ENCODE measurements at places on chromosomes 6 and 20. TPM values are rescaled to one million over a fixed set of nuclear protein-coding genes. Genes with fewer than 3 reads are reported as not detected.

SUPT3H gene
- 23.1 TPM for total RNA-seq

EDN1 gene
- 1.2 TPM for total RNA-seq

HSPA12B gene
- 7.4 TPM for total RNA-seq

GTSF1L gene
- not detected for total RNA-seq

COMMD7 gene
- total RNA-seq, result 26.3 TPM

SMIM8 gene
- total RNA-seq, result 12.6 TPM

DNA sequence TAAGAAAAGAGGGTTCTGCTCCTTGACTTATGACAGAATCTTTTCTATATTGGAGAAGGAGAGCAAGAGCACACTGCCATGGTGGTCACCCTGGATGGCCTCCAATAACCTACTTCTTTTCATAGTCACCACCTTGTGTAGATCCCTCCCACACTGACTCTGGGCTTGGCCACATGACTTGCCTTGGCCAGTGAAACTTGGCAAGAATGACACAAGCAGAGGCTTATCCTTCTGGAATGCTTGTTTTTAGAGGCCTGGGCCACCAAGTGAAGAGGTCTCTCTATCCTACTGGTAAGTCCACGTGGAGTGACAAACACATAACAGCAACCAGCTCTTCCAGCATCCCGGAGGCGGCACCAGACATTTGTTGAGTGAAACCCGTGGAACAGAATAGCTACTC, 349.4 kb upstream of the JARID2 start:
- no peak overlapping the region for H3K27ac ChIP-seq
- no peak overlapping the region for H3K4me3 ChIP-seq
- no peak for DNase-seq
- H3K4me1 ChIP-seq, result no peaks in the 10 kb centered on the region
- no peaks in the 10 kb centered on the region for H3K27me3 ChIP-seq

DNA sequence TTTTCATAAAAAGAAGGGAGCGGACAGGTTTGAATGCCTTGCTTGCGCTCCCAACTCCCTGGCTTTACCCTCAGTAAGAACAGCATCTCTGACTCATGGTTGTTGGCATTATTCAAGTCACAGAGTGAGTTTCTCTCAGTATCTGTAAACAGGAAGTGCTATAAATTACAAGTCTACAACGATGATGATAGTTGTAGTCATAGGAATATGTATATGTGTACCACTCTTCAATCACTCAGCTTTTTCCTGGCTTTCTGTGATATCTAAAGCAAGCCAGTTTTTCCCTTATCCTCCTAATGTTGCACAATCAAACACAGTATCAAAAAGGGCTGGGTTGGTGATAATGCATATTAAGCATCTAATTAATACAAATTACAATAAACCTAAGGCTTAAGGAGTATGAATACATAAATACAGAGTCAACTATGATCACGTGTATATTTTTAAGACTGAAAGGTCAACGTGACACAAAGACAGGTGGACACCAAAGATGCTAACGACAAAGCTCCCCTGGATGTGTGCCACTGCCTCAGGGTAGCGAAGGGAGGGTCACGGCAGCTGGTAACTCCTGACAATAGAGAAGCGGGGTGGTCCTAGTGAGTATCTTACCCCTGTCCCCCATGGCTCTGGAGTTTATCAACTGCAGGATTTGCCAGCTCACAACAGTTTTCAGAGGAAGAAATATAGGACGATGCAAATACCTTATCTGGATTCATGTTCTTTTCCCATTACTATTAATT, 202.8 kb downstream of the BTBD9 start:
- H3K27ac ChIP-seq, result no peak overlapping the region
- no peaks in the 10 kb centered on the region for H3K36me3 ChIP-seq
- no peak for DNase-seq
- no peaks in the 10 kb centered on the region for H3K27me3 ChIP-seq

DNA sequence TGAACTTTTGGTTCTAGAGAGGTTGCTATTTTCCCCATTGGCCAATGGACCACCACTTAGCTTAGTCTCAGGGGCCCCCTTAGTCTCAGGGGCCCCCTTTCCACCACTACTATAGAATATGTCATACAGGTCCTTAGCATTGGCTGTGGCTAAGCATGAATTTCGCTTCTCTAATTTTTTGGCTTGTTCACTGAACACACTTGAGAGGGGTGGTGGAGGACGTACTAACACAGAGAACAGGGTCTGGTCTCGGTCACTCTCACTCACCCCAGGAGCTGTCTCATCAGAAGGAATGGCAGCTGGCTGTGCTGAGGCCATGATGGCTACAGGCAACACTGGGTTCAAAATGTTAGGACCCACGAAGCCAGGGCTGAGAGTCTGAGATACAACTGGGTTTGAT, 30.3 kb downstream of the ZNF318 start:
- no peaks in the 10 kb centered on the region for H3K4me1 ChIP-seq
- DNase-seq, result no peak
- no peak overlapping the region for H3K27ac ChIP-seq
- H3K4me3 ChIP-seq, result no peak overlapping the region
- no peaks in the 10 kb centered on the region for H3K36me3 ChIP-seq
- no peaks in the 10 kb centered on the region for H3K27me3 ChIP-seq

- H3K4me3 ChIP-seq, result no peak overlapping the region
- no peaks in the 10 kb centered on the region for H3K4me1 ChIP-seq
- no peak overlapping the region for H3K27ac ChIP-seq
- no peak for DNase-seq
- H3K27me3 ChIP-seq, result no peaks in the 10 kb centered on the region
- no peaks in the 10 kb centered on the region for H3K36me3 ChIP-seq
Measured at GRCh38 chr20:20425823-20426654, 58.1 kb downstream of the INSM1 start.

DNA sequence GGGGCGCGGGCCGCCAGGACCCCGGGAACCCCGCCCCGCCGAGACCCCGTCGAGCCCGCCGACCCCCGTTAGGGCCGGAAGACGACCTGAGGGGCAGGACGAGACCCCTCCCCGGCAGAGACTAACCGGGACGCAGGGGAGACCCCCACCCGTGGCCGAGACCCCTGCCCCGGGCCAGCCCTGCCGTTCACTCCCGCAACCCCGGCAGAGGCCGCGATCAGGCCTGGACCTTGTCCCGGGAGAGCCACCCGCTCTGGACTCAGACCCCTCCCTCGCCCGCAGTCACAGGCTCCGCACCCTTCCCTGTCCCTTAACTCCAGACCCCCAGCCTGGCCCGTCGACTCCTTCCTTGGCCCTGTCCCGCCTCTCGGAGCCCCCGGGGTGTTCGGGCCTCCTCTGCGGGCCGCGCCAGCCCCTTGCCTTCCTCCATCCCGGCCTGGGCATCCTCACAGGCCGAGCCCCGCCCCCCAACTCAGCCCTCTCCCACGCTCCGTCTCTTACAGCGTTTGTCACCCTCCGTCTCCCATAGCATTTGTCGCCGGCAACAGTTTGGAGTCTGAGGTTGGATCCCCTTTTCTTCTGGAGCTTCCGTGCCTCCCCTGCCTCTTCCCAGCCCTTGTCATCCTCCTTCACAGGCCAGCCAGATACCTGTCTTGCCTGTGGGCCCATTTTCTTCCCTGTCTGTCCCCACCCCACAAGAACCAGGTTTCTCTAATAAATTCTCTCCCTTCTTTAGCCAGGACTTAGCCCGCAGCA, 569 bp downstream of the TCEA2 start:
- peak overlapping the region; percentile 53 for H3K27ac ChIP-seq
- peak overlapping the region; percentile 69 for H3K4me3 ChIP-seq
- no peaks in the 10 kb centered on the region for H3K27me3 ChIP-seq
- DNase-seq, result peak; percentile 68
- peaks cover 4% of the 10 kb centered on the region for H3K4me1 ChIP-seq
- H3K36me3 ChIP-seq, result no peaks in the 10 kb centered on the region

All from ovary (tissue), 10 donors.